ENCODE measurements at places on chromosomes 6 and 20. TPM values are rescaled to one million over a fixed set of nuclear protein-coding genes. Genes with fewer than 3 reads are reported as not detected.

The LHFPL5 gene
- not detected for total RNA-seq

The STMND1 gene
- not detected for total RNA-seq

The CAP2 gene
- total RNA-seq = 118 TPM

The SLC24A3 gene
- total RNA-seq = 0.62 TPM

The OR12D1 gene
- not detected for total RNA-seq

The PRICKLE4 gene
- 4.0 TPM for total RNA-seq

The FILIP1 gene
- 160 TPM for total RNA-seq

The NFATC2 gene
- 2.0 TPM for total RNA-seq

The TNFAIP3 gene
- total RNA-seq = 4.6 TPM

The PKIB gene
- total RNA-seq = 0.22 TPM

The TTK gene
- total RNA-seq = 0.32 TPM

Data from Right ventricle myocardium superior (tissue), 1 donor.